ENCODE measurements at places on chromosomes 5 and 9.
A peak's percentile ranks its signal among the peaks of the same experiment; 100 is the strongest.

DNA sequence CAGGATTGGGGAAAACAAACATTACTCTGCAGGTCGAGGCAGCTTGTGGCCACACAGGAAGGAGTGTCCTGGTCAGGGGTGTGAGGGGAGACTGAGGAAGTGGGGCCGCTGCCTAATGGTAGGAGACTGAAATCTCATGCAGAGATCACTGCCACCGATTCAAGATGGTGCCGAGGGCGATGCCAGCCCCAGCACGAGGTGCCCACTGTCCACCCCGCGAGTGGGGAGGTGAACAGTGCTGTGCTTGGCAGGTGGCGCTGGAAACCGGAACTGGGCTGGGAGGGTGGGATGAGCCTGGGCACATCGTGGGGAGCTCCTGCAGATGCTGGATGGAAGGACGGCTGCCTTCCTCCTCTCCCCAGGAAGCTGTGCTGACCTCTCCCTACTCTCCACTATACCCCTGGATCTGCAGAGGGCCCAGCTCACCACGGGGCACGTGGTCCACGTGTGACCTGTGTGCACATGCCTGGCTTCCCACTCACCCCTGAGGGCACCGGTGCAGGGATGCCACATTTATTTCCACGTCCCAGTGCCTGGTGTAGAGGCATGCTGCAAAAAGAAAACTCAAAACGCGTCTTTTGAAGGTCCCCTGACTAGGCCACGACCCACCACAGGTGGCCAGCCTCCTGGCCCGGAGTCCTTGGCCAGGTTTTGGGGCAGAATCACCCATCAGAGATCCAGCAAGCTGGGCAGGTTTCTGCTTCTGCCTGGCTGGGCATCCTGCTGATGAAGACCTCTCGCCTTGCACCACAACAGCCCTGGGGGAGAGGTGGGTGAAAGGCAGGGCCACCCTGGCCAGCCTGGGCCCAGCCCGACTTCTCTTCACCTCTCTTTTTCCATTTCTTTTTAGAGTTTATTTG lies 71.7 kb upstream of the FCN1 start:
- DNase-seq = no peak

- DNase-seq = no peak
Measured at GRCh38 chr5:72654231-72654630, 147.0 kb upstream of the ZNF366 start.

GRCh38 chr5:39211773-39212172 lies 7.6 kb downstream of the FYB1 start:
- no peak for DNase-seq

DNA sequence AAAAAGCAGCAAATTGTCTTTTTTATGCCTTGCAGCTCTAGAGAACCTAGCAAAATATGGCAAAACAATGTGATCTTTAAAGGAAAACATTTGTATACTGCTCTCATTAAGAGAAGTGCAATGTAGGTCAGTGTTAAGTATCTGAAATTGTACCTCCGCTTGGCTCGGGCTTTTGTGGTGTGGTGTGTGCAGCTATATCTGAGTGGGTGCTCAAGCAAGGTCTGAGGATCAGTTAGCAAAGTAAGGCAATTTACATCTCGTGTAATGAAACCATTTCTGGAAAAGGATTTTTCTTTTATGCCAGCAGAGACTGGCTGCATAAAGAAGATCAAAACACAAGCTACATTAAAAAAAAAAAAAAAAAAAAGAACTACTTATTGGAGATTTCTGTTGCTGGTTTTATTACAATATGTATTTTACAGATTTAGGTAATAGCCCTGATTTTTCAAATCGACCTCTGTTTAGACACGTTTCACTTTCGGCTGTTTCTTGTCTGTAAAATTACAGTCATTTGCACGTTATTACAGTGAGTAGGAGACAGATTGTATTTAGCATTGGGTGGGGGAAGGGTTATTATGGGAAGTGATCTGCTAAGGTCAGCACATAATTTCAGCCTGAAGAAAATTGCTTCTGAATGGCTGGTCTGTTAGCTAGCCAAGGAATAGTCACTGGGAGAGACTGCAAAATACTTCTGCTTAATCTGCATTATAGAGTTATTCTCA lies 7.9 kb upstream of the ZNF608 start:
- DNase-seq = no peak

DNA sequence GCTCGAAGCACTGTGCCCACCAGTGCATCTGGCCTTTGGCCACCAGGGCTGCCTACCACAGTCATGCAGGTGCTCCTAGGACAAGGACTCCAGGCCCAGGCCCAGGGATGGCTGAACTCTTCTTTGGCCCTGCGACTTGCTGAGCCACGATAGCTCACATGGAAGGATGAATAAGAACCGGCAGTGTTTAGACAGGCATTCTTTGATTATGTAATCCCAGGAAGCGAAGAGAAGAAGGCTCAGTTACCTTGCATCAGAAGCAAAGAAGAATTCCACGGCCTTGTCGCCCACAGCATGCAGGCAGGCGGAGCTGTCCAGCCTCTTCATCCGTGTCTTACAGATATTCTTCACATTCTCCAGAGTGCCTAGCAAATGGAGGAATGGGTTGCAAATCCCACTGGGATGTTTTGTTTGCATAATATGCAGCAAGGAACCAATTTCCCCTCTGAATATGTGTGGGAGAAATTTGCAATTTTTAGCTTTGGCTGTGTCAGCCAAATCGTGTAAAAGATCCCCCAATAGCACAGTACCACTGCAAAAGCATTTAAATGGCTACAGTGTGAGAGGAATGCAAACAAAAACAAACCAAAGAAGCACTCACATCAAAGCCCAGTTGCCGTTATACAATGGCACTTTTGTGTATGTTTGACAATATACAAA lies 29.1 kb downstream of the GFPT2 start:
- DNase-seq = no peak

DNA sequence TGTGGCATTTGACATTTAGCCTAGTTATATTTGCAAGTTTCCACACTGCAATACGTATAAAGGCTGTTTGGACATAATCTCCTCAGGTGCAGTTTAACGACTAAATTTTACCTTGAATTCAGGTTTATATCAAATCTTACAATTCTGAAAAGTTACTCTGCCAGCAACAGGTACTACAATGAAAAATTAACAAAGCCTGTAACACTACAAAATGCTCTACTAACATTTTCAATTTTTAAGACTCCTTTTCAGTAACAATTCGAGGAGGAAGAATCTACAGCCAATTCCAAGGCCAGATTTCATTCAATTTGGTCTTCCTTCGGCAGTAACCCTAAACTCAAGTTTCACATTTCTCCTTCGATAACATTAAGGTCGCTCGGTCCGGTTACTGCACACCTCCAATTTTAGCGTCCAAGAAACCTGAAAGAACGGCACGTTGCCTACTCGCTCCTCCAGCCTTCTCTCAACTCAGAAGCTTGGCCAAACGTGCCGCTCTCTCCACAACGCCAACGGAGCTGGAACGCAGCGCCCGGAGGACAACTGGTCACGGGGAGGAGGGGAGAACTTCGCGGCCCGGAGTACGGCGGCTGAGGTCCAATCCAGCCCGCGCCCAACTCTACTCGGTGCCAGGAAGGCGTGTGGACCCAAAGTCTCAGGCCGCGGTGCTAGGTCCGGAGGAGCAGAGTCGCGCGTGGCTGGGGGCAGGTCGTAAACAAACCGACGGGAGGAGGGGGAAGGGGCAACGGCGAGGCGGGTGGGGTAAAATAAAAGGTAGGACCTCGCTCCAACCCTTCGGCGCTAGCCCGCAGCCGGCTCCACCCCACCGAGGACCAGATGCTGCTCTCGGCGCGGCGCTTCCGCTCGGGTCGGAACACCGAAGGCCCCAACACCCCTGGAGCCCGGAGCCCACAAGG lies 681 bp downstream of the FNIP1 start:
- peak; percentile 41 for DNase-seq

- peak; percentile 95 for DNase-seq
Measured at GRCh38 chr5:151758430-151759241, at the start of gene ATOX1. ATOX1 (minus strand) TSS chr5:151758631; CDS start chr5:151758551, 80 bp downstream.

DNA sequence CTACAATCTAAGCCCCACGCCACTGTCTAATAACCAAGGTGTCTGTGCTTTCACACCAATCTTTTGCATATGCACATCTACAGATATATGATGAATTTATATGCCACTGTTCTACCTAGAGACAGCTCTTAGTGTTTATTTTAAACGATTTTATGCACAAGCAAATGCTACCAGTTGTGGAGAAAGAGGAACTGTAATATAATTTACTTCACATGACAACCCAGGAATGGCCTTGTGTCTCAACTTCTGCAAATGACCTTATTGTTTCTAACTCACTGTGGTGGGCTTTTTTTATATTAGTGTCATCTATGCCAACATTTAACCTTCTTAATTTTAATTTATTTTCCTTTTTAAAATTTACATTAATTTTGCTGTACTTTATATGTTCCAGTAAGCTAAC lies 531.1 kb upstream of the TLE4 start:
- no peak for DNase-seq

- no peak for DNase-seq
Measured at GRCh38 chr9:133709015-133709611, 29.0 kb downstream of the SARDH start.

DNA sequence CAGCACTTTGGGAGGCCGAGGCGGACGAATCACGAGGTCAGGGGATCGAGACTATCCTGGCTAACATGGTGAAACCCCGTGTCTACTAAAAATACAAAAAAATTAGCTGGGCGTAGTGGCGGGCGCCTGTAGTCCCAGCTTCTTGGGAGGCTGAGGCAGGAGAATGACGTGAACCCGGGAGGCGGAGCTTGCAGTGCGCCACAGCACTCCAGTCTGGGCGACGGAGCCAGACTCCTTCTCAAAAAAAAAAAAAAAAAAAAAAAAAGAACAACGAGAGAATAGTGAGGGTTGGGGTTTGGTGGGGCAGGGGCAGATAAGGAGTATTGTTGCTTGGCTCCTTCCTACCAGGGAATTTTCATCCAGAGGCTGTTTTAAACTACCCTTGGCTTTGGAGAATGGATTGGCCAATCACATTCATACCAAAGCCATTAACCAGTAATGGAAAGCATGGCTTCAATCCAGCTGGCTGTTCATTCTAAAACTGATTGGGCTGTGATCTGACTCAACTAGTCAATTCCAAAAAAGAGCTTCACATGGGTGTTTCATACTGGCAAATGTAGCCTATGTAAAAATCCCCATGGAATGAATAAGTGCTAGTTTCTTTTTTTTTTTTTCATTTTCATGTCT lies 64.4 kb downstream of the PLCXD3 start:
- no peak for DNase-seq

DNA sequence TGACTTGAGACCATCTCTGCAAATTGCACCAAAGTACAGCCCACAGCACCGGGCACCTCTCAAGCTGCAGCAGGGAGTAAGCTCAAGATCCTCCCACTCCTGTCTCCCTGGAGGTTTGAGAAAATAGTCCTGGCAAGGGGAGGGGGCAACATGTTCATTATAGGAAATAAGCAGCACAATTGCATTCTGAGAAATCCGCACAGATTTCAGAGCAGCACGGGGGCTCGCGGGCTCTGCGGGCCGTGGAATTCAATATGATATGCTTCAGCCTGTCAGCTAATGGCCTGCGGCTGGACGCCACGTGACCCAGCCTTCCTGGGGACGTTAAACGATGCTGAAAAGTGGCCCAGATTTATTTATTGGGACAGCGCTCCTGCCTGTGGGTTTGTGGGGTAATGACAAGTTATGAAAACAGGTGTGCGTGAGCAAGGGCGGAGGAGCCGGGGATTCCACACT lies 156.4 kb downstream of the DAB2IP start:
- DNase-seq = no peak

DNA sequence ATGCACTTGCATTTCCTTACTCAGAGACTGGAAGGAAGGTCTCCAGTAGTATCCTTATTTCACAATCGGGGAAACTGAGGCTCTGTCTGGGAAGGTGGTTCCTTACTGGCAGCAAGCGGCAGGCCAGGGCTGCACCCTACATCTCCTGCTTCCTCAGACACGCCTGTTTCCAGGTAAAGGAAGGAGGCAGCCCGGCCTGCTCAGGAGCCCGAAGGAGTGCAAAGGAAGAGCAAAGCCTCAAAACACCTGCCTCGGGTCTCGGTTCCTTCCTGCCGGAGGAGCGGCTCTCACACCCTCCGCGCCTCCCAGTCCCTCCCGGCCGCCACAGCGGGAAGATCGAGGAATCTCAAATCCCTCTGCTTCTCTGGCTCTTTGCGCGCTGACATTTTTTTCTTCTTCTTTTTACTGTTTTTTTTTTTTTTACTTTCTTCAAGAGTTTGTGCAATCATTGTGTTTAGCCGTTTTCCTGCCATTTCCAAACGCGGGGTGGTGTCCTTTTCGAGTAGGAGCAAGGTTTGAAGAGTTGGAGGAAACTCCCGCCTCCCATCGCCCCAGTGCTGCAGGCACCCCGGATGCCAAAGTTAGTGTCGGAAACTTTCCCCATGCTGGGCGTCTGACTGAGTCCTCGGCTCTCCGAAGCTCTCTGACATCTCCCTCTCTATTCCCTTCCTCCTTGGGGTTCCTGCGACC lies 1.0 kb downstream of the GGTA1 start:
- no peak for DNase-seq

DNA sequence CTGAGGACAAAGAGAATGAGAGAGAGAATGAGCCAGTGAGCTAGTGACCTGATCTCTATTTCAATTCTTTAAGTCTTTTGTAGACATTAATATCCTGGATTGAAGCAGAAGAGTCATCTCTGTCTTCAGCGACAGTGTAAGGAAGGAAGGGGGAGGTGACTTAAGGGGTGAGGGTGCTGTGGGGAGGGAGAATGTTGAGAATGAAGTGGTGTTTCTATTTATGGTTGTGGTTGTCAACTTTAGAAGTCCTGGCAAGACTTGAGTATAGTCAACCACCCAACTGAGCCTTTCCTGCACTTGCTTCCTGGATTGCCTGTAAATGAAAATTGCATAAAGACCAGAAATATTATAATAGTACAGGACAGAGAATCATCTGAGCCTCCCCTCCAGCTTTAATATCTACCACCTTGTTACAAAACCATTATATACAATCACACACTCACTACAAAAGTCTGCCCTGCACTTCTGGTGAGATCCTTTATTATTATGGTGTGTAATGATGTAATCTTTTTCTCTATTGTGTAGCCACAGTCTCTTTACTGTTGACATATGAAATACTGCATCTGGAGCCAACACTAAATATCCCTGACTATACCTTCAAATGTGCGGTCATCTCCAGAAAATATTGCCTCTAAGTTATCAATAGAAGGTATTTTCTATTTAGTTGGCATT lies 91.7 kb downstream of the NTRK2 start:
- peak; percentile 71 for DNase-seq

DNA sequence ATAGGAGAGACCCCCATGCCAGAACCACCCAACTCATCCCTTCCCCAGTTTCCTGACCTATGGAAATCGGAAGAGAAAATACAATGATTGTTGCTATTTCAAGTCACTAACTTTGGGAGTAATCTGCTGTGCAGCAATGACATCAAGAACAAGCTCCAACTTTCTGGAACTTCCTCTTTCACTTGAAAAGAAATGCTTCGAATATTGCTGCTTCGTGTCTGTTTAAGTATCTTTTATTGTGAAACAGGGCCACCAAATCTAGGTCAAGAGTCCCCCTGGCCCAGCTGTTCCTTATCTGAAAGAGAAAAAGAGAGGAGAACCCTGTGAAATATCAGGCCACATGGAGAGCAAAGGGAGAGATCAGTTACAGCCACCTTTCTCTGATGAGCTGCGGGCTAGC lies 59.4 kb upstream of the DNAH5 start:
- no peak for DNase-seq

- no peak for DNase-seq
Measured at GRCh38 chr5:123207852-123208251, 118.8 kb downstream of the PRDM6 start.

- no peak for DNase-seq
Measured at GRCh38 chr5:93930098-93930497, 188.7 kb upstream of the POU5F2 start.

- no peak for DNase-seq
Measured at GRCh38 chr5:19018822-19019221, 969.2 kb downstream of the CDH18 start.

- DNase-seq = no peak
Measured at GRCh38 chr9:126506361-126507317, 107.1 kb upstream of the LMX1B start.

GRCh38 chr5:80403782-80404181 lies 4.1 kb upstream of the ZFYVE16 start:
- no peak for DNase-seq

All from activated CD4-positive, alpha-beta T cell treated with anti-CD3 and anti-CD28 coated beads, Interleukin-2, Interleukin-6, amounts not matched to agents 100 ng/mL and 50 ng/mL, durations not matched to agents 16 hours and 8 hours (primary cell).